ENCODE measurements at places on chromosomes 5 and 9.

DNA sequence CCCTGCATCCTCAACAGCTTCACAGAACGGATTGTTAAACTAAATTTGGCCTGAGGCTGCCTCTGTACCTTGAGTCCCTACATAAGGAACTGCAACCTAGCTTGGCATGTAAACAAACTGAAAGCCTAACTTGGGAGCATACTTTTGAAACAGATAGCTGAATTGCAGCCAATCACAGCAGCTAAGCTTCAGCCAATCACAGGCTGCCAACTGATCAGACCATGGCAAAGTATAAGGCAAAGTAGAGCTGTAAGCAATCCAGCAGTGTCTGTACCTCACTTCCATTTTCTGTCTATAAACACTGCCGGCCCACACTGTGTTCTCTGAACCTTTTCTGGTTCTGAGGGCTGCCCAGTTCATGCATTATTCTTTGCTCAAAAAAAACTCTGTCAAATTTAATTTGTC lies 8.9 kb upstream of the ZNF483 start:
- DNase-seq = no peak

GRCh38 chr5:139611703-139612584 lies 36.2 kb upstream of the CXXC5 start:
- no peak for DNase-seq

- DNase-seq = no peak
Observed at GRCh38 chr5:181151146-181151545, 3.8 kb downstream of the OR2V2 start.

DNA sequence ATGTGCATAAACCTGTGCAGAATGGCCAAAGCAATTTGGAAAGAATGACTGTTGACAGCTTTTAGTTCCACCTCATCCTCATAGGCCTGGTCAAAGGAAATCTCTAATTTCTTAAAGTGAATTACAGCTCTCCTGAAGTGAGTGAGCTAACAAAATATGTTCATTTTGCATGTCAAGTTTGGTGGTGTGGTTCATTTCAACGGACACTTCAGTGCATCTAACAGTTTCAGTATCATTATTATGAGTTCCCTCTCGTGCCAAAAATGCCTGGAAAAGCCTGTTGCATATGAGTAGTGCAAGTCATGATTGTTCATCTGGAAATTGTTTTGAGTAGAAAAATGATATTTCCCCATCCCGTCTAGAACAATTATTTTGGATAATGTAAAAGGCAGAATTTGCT lies 53.2 kb upstream of the HMHB1 start:
- no peak for DNase-seq

DNA sequence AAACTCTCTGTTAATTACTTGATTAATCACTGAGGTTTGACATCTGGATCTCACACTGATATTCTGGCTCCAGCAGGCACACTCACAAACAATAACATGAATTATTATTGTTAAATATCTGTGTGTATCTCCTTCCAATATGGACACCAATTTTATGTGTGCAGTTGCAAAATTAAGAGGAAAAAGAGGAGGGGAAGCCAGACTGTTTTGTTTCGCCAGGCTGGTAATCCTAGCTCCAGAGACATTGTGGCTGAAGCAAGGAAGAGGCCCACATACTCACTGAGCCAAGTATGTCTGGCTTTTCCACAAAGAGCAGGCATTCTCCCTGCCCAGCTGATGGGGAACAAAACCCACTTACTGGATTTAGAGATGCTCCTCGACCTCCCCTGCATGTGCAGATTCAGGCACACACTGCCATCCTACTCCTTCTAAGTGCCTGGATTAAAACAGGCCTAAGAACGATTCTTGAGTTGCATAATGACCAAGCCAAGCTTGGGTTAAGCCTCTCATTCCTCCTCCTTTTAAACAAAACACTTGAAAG lies 181.9 kb downstream of the ESM1 start:
- DNase-seq = no peak

DNA sequence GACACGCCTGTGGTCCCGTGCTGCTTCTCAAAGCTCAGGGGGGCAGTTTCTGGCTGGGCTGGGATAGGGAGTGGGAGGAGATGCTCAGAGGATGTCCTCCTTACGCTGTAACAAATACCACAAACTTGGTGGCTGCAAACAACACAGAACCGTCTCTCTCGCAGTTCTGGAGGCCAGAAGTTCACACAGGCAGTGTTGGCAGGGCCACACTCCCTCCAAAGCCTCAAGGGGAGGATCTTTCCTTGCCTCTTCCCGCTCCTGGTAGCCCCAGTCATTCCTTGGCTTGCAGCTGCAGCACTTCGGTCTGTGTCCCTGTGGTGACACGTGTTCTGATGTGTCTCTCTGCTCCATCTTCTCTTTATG lies 10.4 kb upstream of the ORM1 start:
- no peak for DNase-seq

GRCh38 chr5:119435436-119436132 lies 16.7 kb upstream of the HSD17B4 start:
- DNase-seq = no peak

GRCh38 chr9:98362624-98363252 lies 107.3 kb upstream of the TBC1D2 start:
- DNase-seq = no peak

DNA sequence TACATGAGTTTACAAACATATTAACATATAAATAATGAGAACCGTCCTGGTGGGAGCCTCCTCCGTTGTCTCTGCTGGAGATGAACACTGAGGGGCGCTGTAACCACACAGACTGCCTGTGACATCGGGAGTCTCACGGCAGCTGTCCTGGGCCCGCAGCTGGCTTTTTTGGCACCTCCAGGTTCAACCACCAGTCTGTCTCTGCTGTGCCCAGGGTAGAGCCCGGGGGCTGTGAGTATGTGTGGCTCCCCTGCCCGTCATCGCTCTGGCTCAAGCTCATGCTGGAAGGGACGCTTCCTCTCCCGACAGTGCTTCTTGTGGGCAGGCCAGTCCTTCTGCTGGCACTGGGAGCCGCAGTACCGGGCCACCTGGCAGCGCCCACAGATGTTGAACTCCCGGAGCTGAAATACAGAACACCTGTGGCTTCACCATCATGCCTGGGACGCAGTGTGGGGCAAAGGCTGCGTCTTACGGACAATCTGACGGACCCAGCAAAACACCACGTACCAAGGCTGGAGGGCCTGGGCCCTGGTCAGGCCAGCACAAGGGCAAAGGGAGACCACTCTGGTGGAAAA lies 3.6 kb upstream of the DPH7 start:
- DNase-seq = no peak

GRCh38 chr5:72427488-72428437 lies 79.4 kb downstream of the ZNF366 start:
- DNase-seq = no peak

GRCh38 chr9:98998441-98999151 lies 54.9 kb downstream of the COL15A1 start:
- DNase-seq = no peak

DNA sequence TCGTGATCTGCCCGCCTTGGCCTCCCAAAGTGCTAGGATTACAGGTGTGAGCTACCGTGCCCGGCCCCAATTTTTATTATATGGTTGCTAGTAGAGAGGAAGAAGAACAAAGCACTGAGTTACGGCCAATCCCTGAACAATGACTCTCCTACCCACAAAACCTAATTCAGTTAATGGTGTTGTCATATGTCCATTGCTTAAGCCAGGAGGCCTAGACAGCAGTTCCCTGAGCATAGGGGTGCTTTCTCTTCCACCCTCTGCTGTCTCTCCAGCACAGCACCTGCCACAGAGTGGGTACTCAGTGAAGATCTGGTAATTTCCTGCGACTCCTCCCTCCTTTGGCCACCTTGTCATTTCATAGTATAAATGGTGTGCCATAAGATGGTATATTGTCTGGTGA lies 21.4 kb upstream of the LTC4S start:
- no peak for DNase-seq

- DNase-seq = no peak
Observed at GRCh38 chr5:179328291-179328690, 17.0 kb downstream of the ADAMTS2 start.

DNA sequence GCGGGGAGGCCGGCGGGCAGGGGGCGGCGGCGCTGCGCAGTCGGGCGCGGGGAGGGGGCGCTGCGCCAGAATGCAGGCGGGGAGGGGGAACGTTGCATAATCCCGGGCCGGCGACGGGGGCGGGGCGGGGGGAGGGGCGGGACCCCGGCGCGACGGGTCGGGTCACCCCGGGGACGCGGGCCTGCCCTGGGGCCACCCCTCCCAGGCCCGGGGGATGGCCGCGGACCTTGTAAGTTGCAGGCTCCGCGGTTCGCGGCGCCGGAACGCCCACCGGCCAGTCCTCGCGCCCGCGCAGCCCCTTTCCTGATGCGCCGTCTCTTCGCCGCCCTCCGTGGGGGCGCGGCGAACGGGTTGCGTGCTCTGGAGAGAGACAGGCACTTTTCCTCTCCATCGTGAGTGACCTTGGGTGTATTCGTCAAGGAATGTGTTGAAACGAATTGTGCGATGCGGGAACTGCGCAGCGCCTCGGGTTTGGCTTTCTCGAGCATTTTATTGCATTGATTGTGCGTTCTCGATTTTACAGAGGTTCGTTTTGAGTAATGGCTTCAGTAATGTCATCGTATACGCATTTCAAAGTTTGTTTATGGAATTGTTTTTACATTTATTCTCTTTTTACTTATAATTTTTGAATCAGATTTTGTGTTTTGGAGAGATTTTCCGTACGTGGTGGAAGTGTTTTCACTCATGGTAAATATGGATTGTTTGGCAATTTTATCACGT lies 802 bp downstream of the SPIN1 start:
- DNase-seq = peak; percentile 53

DNA sequence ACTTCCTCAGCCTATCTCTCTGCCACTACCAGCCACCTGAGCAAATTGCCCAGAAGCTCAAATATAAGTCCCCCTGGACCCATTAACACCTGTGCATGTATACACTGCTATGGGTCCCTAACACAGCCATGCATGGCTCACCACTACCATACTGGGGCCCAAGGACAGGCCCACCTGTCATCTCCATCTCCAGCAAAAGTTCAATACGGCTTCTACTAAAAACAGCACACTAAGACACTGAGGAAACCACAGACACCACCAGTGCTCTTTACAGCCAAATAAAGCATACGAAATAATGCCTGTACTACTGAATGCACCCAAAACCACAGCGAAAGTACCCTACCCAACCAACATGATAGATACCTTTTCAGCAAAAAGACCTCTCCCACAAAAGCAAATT lies 85.6 kb upstream of the GHR start:
- no peak for DNase-seq

DNA sequence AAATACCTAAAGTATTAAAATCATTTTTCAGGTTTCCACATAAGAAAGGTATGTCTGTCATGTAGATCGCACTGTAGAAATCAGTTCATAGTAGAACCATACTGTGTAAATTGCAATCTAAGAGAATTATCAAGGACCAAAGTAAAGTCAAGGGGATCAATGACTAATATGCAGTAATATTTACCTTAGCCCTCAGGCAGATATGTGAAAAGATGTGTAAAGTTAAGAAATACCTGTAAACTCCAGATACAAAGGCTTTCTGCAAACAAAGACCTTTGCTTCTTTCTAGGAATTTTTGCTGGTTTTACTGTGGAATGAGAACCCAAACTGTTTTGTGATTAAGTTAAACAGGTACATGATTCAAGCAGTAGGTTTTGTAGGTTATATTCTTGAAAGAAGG lies 11.6 kb downstream of the POLK start:
- DNase-seq = no peak

DNA sequence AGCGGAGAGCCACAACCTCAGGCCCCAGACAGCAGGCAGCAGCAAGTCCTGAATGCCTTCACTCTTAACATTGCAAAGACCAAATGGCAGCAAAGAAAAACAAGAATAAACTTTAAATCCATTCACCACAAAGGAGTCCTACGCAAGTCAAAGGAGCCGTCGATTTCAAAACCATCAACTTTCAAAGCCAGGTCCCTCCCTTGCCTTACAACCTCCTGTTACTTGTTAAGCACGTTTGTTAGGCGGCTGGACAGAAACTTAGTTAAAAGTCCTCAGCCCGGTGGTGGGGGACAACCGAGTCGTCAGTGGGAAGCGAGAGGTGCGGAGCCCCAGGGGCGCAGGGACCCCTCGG lies 938 bp downstream of the LPAR1 start:
- DNase-seq = no peak

- no peak for DNase-seq
Observed at GRCh38 chr5:42242210-42242609, 181.0 kb upstream of the GHR start.

DNA sequence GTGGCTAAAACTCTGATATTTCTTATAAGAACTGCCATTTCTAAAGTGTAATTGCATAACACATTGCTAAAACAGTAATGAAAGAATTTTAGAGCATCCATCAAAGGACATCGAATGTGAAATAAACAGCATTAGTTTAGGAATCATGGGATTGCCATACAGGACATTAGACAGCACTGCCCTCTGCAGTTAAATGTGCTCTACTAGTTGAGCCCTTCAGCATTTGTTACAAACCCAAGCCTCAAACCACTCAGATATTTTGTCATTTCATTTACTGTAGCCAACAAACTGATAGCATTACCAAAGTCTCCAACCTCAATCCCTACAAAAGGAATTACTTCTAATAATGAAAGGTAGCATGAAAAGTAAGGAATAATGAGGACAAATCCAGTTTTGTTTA lies 116.8 kb upstream of the COX7C start:
- DNase-seq = no peak

DNA sequence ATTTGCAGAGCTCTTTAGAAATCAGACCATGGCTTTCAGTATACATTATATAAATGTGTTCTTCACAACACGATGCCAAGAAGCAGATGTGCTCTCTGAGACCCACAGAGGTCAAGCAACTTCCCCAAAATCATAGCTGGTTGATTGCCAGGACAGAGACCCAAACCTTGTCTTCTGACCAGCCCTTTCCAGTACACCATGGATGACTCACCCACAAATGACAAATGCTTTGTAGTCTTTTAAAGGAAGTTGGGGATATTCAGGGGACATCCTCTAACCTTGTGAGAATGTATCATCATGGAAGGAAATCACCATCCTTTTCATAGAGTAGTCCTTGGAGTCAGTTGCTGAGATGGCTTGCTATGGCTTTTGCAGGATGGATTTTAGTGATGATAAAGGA lies 30.1 kb downstream of the ZNF462 start:
- no peak for DNase-seq

GRCh38 chr9:111839987-111840386 lies 45.2 kb upstream of the SHOC1 start:
- DNase-seq = no peak

DNA sequence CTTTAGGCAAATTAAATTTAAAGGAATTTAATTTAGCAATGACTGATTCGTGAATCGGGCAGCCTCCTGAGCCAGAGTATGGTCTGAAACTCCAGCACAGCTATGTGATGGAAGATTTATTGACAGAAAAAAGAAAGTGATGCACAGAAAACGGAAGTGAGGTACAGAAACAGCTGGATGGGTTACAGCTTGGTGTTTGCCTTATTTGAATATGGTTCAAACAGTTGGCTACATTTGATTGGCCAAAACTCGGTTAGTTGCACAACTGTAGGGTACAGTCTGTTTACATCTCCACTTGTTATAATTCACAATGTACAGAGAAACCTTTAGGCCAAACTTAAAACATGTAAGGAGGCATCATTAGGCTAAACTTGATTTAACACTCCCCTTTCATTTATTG lies 1716.1 kb upstream of the C9orf72 start:
- DNase-seq = no peak
